ENCODE measurements at places on chromosomes 2 and 18.

DNA sequence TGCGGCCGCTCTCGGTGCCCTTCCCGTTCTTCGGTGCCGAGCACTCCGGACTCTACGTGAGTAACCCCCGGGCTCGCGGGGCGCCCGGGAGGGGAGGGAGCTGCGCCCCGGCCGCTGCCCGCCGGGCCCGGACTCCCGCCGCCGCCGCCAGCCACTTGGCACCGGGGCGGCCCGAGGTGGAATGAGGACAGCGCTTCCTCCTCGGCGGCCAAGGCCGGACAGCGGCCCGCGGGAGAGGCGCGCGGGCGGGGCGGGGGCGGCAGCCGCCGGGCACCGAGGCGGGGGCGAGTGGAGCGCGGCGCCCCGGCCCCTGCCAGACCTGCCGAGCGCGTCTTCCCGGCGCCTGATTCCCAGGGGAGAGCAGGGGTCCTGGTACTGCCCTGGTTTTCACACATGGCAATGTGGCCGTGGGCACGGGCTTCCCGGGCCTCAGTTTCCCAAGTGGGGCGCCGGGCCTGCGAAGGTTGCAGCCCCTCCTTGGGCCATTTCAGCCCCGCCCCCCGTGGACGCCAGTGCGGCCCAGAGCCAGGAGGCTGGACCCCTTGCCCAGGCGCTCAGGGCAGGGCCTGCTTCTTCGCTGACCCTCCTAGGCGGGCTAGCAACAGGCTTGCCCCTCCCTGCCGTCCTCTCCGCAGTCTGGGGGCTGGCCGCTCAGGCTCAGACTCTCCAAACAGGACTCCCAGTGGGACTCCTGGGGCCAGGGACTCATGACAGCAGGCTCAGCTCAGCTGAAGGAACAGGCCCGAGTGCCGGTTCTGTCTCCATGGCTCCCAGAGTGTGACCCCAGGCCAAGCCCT is 775 bp downstream of the SNED1 start:
- DNase-seq, result no peak

DNA sequence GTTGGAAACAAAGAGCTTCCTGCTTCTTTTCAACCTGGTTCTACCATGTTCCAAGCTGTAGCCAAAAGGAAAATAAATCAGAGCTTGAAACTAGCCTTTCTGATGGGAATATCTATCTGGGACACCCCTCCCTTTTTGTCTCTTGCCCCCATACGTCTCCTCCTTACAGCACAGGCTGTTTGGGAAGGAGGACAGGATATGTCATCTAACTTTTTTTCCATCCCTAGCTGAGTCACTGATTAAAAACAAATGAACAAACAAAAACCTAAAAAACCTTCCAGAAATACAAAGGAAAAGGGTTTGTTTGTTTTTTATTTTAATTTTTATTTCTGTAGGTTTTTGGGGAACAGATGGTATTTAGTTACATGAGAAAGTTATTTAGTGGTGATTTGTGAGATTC is 151.6 kb downstream of the FAM210A start:
- no peak for DNase-seq

GRCh38 chr2:107412981-107413380 is 413.7 kb upstream of the RGPD4 start:
- no peak for DNase-seq

- peak; percentile 43 for DNase-seq
Observed at GRCh38 chr2:181174611-181175580, 194.5 kb downstream of the UBE2E3 start.

DNA sequence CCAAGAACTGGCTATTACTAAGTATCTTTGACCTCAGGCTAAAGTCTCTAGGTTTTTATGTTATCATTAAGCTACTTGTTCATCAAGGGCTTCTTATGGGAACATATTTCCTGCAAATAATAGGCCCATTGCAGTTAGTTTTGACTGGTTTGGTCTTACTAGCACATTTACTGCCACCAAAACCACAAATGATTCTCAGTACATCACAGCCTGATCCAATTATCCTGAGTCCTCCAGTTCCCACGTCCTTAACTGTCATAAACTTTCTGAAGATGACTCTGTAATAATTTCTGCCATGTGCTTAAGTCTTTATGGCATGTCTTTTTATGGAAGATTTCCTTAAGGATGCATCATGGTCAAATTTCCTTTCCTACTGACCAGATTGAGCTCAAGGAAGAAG is 123.3 kb upstream of the TANK start:
- DNase-seq, result no peak

DNA sequence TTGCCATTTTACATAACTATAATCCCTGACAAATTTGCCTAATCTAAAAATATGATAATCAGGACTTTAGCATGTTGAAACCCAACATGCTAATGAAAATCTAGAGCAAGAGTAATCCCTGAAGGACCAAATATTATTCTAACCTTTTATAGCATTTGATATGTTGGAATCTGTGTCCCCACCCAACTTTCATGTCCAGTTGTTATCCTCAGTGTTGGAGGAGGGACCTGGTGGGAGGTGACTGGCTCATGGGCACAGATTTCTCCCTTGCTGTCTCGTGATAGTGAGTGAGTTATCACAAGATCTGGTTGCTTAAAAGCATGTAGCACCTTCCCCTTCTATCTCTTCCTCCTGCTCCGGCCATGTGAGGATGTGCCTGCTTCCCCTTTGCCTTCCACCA is 59.8 kb downstream of the SH3YL1 start:
- no peak for DNase-seq

DNA sequence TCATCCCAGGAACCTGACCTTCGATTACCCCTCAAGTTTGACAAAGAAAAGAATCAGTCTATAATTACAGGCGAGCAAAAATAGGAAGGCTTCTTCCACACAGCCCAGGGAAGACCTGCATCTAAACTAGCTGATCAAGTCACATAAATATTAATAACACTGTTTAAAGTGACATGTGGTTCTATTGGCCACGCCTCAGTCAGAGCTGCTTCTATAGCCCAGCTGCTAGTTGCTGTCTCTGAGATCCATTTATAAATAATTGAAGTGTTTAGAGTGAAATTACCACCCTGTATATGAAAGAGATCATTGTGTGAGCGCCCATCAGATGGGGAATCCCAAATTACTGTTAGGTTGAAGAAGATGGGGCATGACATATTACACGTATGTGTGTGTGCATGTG is 426.0 kb downstream of the CDH2 start:
- DNase-seq, result no peak

GRCh38 chr2:70132244-70133126 is 45.2 kb downstream of the PCBP1 start:
- peak; percentile 44 for DNase-seq
